ENCODE measurements at places on chromosomes 13 and 19.

DNA sequence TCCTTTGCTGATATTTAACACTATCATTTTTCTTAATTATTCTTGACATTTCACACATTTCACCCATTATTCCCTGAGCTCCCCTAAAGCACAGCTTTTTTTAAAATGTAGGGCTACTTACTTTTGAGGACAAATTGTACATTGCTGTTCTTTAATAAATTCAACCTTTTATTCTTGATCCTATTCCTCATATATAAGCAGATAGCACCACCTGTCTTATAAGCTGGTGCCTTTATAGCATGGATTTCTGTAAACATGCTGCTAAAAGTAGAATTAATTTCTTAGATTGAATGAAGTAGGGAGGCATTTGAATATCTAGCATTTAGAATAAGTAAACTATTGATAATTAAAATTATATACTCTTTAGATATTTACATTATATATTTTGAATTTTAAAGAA, 603.4 kb upstream of the PCDH9 start:
- no peak for DNase-seq

GRCh38 chr13:41641961-41642360, 184.6 kb downstream of the RGCC start:
- no peak for DNase-seq

DNA sequence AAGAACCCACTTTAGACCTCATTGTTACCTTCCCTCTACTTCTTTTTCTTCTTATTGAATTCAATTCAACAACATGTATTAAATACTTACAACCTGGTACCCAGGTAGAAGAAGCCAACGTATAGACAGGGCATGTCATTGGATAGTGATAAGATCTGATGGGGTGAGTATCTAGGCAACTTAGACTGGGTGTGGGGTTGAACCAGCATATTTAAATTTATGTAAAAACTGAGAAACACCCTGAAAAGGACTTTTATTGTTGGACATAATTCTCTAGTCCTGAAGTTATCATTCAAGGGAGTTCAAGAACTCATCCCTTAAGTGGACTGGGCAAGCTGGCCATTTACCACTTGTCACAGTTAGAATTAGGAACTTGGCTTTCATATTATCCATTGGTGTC, 139.2 kb downstream of the ZIC5 start:
- no peak for DNase-seq

- DNase-seq = peak; percentile 72
Observed at GRCh38 chr19:46513461-46514236, 18.0 kb upstream of the PNMA8B start.

DNA sequence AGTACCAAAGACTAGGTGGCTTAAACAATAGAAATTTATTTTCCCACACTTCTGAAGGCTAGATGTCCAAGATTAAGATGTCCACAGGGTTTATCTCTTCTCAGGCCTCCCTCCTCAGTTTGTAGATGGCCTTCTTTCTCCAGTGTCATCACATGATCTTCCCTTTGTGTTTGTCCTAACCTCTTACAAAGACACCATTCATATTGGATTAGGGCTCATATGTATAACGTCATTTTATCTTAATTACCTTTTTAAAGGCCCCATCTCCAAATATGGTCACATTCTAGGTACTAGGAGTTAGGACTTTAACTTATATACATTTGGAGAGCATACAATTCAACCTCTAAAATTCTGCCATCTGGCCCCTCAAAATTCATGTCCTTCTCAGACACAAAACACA, 34.3 kb downstream of the N4BP2L2 start:
- DNase-seq = no peak

DNA sequence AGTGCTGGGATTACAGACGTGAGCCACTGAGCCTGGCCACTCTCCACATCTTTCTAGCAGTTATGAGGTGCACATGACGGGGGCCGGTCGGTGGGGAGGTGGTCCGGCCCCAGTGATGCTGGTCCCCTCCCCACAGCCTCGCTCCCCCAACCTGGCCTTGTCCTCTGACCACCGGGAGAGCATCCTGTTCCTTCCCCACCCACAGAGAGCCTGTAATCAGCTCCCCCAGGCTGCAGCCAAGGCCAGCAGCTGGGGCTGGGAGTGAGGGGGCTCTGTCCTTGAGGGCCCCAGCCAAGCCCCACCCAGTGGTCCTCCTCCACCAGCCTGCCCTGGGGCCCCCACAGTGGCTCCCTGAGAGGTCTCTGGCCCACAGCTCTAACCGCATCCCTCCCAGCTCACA, 3.0 kb upstream of the INSL3 start:
- no peak for DNase-seq

GRCh38 chr19:14476673-14477401, 1.7 kb upstream of the PTGER1 start:
- DNase-seq = no peak

Measured in activated T-helper 1 cell treated with anti-CD3 and anti-CD28 coated beads, Interleukin-2, amount 50 U/mL, for 16 hours (primary cell).